ENCODE measurements at places on chromosomes 4 and X.
A peak's percentile ranks its signal among the peaks of the same experiment; 100 is the strongest.

GRCh38 chrX:100944601-100945000, 15.9 kb upstream of the XKRX start:
- no peak for DNase-seq

DNA sequence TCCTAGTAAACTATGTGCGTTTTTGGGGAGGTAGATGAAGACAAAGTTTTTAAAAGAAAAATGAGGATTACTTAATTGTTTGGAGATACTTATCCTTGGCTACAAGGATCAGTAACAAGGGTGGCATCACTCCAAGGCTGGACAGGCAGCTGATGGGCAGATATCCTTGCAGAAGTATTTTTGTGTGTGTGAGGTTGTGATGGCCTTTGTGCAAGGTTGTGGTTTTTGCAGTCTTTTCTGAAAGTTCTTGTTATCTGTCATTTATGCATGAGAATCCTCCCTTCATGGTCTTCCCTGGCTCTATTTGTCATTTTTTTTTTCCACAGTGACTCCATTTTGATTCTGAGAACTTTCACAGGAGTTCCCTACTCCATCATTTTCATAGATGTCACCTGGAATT, 96.0 kb upstream of the C1GALT1C1 start:
- DNase-seq = no peak

DNA sequence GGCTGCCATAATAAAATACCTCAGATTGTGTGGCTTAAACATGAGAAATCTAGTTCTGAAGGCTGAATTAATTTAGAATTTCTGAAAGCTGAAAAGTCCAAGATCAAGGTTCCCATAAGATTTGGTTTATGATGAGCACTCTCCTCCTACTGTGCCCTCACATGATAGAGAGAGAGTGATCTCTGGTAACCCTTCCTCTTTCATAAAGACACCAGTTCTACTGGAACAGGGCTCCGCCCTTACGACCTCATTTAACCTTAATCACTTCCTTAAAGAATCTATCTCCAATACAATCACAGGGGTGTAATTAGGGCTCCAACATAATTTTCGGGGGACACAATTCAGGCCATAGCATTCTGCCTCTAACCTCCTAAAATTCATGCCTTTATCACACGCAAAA, 194.0 kb upstream of the MAB21L2 start:
- no peak for DNase-seq

DNA sequence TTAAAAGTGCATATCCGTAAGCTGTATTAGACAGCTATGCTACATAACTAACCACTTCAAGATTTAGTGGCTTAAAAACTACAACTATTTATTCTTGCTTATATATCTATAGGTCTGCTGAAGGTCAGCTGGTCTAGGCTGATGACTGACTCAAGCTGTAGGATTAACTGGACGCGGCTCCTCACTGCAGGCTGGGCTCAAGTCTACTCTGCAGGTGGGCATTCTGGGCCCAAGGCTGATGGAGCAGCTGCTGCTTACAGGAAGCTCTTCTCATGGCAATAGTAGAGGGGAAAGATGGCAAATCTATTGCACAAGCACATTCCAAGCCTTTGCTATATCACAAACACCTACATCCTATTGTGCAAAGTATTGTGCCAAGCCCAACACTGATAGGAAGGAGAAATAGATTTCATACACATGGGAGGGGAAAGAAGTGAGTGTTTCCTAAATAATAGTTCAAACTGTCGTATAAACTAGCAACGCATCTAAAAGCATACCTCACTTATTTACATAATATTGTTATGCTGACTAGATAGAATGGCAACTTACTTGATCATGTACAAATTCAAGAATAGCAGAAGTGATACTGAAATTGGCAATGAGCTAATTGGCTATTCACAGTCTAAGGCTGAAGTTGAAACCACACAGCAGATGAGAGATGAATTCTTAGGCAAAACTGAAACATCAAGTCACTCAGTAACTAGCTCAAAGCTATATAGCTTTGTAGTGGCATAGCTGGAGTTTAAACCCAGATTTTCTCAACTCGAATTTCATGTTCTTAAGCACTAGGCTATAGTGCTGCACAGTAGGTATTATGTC, 263.8 kb downstream of the NKX6-1 start:
- DNase-seq = no peak

DNA sequence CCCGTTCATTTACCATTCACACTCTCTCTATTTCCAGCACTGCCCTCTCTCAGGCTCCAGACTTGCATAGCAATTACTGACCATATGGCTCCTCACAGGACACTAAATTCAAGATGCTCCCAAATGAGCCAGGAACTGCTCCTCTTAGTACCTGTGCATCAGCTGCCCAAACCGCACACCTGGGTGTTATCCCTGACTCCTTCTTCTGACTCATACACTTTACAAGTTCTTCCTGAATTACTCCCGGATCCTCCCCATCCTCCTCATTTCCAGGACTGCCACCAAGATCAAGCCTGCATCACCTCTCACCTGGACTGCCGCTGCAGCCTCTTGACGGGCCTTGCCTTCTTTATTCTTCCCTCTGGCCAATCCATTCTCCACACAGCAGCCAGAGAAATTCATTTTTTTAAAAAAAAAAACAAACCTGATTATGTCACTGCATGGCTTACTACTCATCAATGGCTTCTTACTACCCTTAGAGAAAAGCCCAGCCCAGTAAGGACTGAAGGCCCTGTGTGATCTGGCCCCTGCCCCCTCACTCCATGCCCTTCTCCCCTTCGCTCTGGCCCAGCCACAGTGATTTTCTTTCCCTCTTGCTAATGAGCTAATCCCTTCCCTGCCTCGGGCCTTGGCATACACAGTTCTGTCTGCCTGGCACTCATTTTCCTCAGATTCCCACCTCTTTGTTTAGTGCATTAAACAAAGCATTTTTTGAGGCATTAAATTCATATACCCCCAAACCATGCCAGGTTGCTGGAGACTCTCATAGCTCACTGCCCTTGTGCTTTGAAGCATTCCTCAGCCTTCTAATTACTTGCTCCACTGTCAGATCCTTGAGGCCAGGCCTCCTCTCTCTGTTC, 92.0 kb downstream of the PDGFRA start:
- no peak for DNase-seq

DNA sequence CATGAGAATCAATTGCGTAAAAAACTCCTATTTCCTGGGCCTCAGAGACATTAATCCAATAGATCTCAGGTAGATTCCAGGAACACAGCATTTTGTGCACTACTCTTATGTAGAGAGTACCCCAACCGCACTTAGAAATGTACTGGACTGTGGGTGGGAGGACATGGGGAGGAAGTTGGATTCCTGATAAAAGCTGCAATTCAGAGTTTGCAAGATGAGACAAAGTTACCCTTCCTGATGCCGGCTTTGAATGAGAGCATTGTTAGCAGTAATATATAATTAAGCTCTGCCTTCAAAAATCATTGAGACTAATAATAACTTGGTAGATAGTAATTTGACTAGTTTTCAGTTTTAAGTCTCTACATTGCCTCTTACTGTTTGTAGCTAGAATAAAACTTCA, 323.3 kb upstream of the GALNT7 start:
- DNase-seq = no peak

GRCh38 chr4:168360271-168360670, 41.7 kb upstream of the DDX60 start:
- no peak for DNase-seq

DNA sequence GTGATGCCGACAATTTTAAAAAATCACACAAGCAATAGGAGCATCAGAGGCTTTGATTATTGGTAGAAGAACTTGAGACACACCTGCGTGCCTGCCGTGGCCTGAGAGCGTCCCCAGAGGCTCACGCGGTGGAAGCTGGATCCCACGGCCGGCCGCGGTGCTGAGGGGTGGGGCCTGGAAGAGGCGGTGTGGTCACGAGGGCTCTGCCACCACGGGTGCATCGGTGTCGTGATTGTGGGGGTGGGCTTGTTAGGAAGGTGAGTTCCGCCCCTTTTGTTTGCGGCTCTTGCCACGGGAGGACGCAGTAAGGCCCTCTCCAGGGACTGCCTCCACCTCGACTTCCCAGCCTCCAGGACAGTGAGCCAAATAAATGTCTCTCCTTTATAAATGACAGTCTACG, 77.2 kb upstream of the ADRA2C start:
- DNase-seq = no peak

GRCh38 chr4:13765539-13765938, 138.0 kb upstream of the BOD1L1 start:
- DNase-seq = no peak

DNA sequence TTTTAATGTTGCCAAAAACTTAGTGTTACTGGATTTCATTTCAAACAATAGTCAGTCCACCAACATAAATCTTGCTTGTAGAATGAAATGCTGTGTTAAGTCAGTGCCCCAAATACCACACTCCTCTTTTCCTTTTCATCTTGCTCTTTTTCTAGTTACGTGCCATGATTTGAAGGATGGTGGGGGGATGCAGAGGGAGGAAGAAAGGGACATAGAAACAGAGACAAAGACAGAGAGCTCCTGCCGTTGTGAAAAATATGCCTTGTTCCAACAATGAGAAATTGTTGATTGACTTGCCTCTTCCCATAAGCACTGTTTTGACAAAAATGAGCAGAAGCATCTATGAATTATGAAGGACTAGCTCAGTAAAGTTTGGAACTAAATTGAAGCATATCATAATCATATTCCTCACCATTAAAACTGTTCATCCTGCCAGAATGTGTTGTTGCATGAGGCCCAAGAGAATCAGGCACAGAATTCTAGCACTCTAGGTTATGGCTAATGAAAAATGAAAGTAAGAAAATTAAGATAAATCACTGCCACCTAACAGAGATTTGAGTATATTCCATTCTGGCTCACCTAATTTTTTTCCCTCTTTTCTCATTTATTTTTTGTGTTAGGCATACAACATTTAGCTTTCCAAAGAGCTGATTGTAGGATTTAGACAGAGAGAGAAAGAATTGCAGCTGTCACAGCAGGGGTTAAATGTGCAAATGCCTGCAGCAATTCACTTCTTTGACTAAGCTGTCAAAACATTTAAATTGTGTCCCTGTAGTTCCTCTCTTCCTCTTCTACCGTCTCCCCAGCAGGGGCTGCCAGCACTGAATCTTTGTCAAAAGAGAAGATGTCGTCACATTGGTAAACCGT, 111.6 kb upstream of the PTPN13 start:
- peak; percentile 34 for DNase-seq

DNA sequence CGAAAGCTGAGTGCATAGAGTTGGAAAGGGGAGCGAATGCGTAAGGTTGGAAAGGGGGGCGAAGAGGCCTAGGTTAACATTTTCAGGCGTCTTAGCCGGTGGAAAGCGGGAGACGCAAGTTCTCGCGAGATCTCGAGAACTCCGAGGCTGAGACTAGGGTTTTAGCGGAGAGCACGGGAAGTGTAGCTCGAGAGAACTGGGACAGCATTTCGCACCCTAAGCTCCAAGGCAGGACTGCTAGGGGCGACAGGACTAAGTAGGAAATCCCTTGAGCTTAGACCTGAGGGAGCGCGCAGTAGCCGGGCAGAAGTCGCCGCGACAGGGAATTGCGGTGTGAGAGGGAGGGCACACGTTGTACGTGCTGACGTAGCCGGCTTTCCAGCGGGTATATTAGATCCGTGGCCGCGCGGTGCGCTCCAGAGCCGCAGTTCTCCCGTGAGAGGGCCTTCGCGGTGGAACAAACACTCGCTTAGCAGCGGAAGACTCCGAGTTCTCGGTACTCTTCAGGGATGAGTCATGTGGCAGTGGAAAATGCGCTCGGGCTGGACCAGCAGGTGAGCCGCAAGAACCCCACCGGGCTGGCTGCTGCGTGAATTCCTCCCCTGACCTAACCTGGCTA, at the start of gene DDX3X:
Gene DDX3X (plus strand): TSS at position 419 of the 619 bp plus-strand sequence. CDS start 91 bp downstream, at position 510.
- DNase-seq = peak; percentile 79

DNA sequence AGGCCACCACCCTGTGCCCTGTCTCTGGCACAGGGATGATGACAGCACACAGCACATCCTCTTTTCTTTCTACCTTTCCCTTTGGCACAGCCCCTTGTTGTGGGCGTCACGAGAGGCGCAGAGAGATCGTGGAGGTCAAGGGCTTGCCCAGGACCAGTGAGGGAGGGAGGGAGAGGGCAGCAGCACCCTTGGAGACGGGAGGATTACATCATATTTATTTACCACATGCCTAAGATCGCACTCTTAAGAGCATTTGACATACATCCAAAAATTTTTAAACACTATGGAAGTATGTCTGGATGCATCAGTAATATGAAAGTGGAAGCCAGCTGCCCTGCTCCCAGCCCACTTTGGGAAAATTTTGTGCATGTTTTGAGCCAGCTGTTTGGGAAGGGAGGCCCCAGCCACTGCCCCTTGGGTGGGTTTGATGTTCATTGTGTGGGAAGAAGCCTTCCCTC, 12.7 kb downstream of the WFS1 start:
- no peak for DNase-seq

- DNase-seq = no peak
Measured at GRCh38 chr4:17701882-17702281, 79.5 kb downstream of the FAM184B start.

- DNase-seq = no peak
Measured at GRCh38 chr4:146450524-146450923, 71.2 kb downstream of the SLC10A7 start.

GRCh38 chrX:69032601-69033000, 132.7 kb downstream of the PJA1 start:
- no peak for DNase-seq

- DNase-seq = no peak
Measured at GRCh38 chr4:17687237-17687857, 72.9 kb downstream of the MED28 start.

- no peak for DNase-seq
Measured at GRCh38 chr4:8904666-8905065, 33.0 kb upstream of the HMX1 start.

DNA sequence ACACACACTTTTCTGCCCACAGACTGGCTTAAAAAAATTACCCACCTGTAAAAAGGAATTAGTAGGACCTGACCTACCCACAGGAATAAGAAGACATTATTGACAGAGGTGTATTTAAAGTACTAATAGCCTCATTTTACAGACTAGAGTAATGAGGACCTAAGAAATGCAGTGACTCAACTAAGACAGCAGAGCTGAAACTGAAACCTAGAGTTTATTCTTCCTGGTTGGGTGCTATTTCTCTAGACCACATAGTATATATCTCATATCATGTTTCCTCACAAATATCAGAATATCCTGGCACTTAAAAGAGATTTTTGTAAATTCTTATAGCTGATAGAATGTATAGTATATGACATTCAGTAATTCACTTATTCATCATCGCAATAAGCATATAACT, 435.0 kb downstream of the MAGEE1 start:
- DNase-seq = no peak

DNA sequence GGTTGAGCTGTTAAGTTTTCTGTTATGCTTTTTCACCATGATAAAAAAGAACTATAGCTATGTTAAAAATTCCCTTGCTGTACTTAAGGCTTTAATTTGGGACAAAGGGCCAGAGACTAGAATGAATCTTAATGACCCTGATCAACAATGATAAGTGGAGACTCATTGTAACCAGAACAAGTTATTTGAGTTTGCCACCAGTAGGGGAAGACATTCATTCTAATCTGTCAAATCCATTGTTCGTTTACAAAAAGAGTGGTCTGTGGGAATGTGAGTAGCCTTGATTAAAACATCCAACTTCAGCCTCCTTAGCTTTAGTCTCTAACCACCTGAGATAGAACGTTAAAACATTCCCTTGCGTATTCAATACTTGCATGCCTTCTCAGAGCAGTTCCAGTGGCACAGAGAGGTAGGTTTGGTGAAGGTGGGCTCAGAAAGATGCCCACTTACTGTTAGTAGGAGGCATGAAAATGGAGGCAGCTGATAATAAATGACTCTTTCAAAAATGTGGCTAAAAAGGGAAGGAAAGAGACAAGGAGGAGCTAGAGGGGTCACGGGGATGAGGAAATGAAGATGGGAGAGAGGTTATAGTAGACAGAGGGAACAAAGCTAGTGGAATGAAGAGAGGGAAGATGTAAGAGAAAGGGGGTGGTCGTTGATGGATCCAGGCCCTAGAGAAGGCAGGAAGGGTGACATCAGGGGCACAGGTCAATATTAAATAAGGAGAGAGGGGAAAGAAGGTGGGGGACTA, 66.2 kb downstream of the EGF start:
- no peak for DNase-seq

All from hippocampal formation (tissue), 2 donors.